ENCODE measurements at places on chromosomes 2 and 18.

GRCh38 chr2:18117592-18117991, 239.1 kb downstream of the KCNS3 start:
- no peak for DNase-seq

DNA sequence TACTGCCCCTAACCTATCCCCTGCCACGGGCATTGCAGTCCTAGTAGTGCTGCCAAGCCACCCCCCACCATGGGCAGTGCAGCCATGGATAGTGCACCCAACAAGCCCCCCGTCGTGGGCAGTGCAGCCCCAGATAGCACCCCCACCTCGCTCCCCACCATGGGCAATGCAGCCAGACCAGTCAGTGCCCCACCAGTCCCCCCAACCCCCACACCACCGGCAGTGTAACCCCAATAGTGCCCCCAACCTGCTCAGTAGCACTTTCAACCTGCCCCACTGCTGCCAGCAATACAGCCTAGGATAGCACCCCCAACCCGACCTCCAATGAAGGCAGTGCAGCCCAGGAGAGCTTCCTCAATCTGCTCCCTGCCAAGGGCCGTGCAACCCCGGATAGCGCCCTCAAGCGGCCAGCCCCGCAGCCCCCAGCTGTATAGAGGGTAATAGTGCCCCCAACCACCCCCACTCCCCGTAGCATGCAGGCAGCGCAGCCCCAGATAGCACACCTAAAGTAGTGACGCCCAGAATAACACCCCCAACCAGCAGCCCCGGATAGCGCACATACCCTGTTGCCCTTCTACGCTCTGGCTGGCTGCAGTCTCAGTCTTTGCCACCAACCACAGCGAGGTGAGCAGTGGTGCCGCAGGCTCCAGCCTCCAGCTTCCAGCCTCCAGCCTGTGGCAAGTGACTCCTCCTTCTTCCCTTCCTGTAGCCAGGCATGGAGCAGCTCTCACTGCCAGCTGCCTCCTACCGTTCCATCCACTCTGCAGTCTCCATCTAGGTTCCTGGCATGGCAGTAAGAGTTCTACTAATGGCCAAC, 45.4 kb upstream of the ANKRD62 start:
- DNase-seq, result no peak

DNA sequence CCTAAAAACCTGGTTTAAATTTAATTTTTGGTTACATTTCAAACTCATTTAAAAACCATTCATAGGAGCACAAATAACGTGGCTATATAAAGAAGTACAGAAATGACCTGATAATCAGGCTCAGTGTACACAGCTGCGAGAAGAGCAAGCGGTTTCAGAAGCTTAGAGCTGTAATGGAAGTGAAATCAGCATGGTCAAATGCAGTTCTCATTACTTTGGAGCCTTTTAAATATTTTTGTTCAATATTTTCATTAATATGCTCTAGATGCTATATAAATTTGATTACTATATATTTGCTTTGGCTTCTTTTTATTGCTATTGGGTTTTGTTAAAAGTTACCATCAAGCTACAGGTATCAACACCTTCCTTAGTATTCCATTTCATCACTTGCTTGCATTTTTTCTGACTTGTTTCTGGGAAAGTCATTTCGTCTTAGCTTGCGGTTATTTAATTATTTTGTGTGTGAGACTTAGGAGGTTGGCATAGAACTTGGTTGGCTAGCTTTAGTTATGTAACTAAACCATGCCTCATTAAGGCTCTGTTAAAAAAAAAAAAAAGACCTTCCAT, 58.7 kb downstream of the AFTPH start:
- DNase-seq, result no peak

- DNase-seq, result no peak
Measured at GRCh38 chr2:235463893-235464292, 29.9 kb upstream of the AGAP1 start.

- no peak for DNase-seq
Measured at GRCh38 chr2:19369341-19369955, 11.0 kb upstream of the OSR1 start.

DNA sequence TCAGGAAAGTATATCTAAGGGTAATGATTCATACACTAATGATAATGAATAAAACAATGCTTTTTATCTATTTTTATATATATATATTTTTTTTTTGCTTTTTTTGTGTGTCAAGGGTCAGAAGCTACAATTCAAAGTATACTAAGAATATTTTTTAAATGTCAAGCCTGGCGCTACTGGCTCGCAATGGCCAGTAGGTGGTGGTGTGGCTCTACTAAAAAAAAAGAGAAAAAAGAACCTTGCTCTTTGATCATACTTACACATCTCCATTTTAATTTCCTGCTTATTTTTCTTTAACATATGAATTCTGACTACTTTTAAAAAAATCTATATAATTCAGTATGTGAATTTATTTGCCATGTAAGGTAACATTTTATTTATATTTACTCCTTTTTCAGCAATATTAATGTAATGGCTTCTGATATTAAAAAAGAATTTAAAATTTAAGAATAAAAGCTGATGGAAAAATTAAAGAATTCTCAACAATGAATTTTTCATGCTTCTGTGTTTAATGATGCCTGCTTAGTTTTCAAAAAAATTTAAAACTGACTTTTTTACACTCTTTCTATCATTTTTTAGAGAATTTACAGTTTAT, 232.9 kb downstream of the GULP1 start:
- DNase-seq, result no peak

GRCh38 chr2:241945311-241945710, 75.8 kb downstream of the RTP5 start:
- DNase-seq, result no peak

DNA sequence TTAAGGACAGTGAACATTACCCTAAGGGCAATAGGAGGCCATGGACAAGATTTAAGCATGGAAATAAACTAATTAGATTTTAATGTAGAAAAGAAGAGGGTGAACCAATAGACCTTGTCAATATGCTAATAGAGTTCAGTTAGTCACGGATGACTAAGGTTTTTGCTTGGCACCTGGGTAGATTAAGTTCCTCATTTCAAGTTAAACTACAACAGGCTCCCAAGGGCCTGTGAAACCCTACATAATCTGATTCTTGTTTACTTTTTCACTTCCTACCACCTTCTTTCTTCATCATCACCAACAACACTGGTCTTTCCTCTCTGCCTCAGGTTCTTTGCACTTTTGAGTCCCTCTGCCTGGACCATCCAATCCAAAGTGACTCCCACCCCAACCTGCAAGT, 14.8 kb downstream of the SP110 start:
- no peak for DNase-seq

DNA sequence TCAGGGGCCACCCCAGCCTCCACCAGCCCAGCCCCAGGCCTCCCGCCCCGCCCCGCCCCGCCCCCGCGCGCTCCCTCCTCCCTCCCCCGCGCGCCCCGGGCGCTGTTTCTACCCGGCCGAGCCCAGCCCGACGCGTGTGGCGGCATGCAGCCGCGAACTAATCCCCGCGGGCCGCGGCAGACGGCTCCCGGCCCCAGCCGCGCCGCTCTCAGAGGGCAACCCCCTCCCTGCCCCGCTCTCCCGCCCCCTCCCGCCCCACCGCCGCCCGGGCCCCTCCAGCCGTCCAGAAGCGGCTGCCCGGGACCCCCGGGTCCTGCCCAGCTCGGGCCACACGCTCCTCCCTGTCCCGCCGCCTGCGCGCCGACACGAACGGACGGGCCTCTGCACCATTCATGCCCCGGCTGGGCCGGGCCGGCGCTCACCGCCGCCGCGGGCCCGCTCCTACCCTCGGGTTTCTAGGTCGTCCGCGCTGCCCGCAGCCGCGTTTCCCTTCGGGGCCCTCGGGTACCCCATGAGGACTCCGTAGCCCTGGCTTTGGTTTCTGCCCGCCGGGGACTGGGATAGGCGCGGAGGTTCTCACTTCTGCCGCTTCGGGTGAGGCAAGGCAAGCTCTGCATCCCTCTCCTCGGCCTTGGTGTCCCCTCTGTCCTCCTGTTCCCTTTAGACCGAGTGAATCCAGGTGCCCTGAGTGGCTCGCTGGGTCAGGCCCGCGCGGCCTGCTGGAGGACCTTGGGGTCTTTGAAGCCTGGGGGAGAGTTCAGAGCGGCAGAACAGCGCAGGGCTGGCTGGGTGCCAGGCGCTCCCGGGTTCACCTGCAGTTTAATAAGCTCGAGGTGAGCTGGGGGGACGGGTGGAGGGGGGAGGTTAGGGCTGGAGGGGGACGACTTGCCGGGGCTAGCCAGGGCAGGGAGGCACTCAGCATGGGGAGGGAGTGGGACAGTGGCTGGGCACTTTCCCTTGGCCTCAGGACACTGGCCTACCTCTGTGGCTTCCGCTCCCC, 3.1 kb downstream of the WNT10A start:
- DNase-seq, result no peak

- DNase-seq, result no peak
Measured at GRCh38 chr2:8324164-8324856, 357.5 kb upstream of the ID2 start.

- no peak for DNase-seq
Measured at GRCh38 chr2:3563521-3563976, 5.4 kb upstream of the RNASEH1 start.

GRCh38 chr2:175575346-175576258, 394.1 kb upstream of the ATP5MC3 start:
- no peak for DNase-seq

- no peak for DNase-seq
Measured at GRCh38 chr18:68427951-68428401, 286.9 kb downstream of the TMX3 start.

DNA sequence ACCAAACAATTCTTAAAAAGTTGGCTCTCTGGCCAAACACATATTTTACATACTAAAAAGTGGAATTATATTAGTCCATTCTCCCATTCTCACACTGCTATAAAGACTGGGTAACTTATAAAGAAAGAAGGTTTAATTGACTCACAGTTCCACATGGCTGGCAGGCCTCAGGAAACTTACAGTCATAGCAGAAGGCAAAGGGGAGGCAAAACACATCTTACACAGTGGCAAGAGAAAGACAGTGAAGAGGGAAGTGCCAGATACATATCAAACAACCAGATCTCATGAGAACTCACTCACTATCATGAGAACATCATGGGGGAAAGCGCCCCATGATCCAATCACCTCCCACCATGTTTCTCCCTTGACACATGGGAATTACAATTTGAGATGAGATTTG, 42.6 kb downstream of the EDAR start:
- DNase-seq, result no peak

DNA sequence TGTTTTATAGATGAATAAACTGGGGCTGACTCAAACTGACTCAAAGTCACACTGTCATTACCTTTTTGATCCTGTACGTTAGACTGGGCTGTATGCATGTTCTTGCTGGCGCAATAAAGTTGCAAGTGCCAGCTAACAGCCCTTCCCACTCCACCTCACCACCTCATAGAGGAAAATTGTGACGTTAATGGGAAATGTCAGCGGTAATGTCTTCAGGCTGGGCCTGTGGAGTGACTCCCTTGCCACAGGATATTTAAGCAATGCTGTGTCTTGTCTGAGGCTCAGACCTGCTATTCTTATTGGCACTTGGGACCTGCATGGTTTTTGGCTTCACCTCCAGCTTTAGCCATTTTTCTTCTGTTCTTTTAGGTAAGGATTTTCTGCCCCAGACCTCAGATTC, 25.2 kb upstream of the CASP10 start:
- DNase-seq, result no peak

- no peak for DNase-seq
Measured at GRCh38 chr18:939166-939565, 34.5 kb downstream of the ADCYAP1 start.

- DNase-seq, result no peak
Measured at GRCh38 chr2:232925821-232926156, 55.7 kb downstream of the SNORC start.

- no peak for DNase-seq
Measured at GRCh38 chr2:184402381-184402780, 195.9 kb upstream of the ZNF804A start.

DNA sequence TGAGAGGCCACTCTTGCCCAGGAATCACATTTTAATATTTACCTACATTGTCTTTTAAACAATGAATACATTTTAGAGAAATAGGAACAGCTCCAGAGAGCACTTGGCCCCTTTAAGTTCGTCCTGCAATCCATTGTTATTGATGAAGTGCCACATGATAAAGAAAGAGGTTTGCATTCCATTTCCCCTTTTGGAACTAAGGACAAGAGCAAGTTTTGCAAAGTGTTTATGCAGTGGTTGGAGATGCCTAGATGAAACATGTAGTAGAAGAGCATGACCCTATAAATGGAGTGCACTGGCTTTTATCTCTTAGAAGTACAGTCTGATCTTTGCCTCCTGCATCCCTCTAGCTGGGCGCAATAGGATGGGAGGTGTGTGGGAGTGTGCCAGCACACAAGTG, 118.7 kb upstream of the CNTNAP5 start:
- DNase-seq, result no peak

GRCh38 chr2:229417916-229418315, 146.8 kb upstream of the PID1 start:
- no peak for DNase-seq

- DNase-seq, result no peak
Measured at GRCh38 chr18:29123706-29124530, 947.0 kb upstream of the CDH2 start.

DNA sequence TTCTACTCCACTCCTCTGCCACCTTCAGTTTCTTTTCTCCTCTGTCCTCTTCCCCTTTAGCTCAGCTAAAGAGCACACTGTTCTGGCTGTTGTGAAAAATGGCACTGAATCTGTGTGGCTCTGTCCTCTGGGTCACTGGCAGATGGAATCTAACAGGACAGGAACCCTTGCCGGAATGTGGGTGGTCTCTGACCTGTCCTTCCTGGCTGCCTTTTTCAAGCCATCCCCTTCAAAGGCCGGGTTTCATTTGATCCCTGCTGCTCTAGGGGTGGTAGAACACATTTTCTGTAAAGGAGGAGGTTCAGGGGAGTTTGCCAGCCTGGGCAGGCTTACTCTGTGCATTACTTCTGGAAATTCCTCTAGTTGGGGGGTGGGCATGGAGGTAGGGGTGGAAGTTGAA, 29.9 kb downstream of the MTCL1 start:
- DNase-seq, result no peak

- DNase-seq, result no peak
Measured at GRCh38 chr2:55839182-55839819, 84.3 kb downstream of the EFEMP1 start.

DNA sequence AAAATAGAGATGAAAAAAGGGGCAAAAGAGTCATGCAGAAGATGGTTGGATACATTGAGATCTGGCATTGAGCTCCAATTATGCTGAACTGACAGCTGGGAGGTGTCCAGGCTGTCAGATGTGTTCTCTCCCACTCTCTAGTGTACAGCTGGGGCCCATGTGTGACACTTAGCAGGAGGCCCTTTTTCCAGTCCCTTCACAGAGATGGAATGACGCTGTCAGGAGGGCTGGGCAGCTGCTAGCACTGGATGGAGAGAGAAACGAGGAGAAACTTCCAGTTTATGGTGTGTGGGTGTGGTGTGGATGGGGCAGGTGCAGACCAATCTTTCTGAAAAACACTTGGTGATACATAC, 437.7 kb upstream of the HS6ST1 start:
- DNase-seq, result no peak

DNA sequence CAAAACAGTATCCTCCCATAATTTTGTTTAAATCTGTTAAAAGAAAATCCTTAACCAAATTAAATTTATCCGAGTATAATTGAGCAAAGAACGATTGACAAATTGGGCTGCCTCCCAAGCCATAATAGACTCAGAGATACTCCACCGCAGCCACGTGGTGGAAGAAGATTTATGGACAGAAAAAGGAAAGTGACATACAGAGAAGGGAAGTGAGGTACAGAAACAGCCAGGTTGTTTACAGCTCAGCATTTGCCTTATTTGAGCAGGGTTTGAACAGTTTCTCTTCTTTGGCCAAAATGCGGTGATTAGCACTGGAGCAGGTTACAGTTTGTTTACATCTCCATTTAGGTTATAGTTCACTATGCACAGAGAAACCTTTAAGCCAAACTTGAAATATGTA, 60.8 kb downstream of the KYNU start:
- DNase-seq, result no peak

Measured in stimulated activated CD4-positive, alpha-beta T cell treated with anti-CD3 and anti-CD28 coated beads, Interleukin-15, amount 100 ng/mL, for 48 hours (primary cell).